Stimulated activated naive CD8-positive, alpha-beta T cell treated with anti-CD3 and anti-CD28 coated beads, Interleukin-15, Interleukin-2, amounts not matched to agents 100 U/mL and 50 U/mL, for 24 hours (primary cell): ENCODE measurements at places on chromosomes 7 and 10.
A peak's percentile ranks its signal among the peaks of the same experiment; 100 is the strongest.

GRCh38 chr7:111011520-111011919 is 79.4 kb upstream of the LRRN3 start:
- DNase-seq: no peak

DNA sequence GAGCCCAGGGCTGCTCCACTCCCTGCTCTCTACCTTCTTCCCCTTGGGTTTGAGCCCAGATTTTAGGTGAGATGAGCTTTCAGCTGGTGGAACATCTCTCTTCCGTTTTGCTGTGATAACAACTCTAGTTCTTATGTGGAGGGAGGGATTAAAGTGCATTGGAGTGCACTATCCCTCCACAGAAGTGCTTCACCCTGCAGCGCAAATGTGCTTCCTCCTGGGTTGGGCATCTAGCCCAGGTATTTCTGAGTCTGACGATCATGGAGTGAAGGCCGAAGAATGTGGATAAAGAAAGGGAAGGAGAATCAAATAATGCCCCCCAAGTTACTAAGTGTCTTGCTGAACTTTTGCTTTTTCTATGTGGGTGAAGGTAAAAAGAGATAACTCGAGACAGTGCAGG is 157.4 kb downstream of the CACNB2 start:
- DNase-seq: no peak

DNA sequence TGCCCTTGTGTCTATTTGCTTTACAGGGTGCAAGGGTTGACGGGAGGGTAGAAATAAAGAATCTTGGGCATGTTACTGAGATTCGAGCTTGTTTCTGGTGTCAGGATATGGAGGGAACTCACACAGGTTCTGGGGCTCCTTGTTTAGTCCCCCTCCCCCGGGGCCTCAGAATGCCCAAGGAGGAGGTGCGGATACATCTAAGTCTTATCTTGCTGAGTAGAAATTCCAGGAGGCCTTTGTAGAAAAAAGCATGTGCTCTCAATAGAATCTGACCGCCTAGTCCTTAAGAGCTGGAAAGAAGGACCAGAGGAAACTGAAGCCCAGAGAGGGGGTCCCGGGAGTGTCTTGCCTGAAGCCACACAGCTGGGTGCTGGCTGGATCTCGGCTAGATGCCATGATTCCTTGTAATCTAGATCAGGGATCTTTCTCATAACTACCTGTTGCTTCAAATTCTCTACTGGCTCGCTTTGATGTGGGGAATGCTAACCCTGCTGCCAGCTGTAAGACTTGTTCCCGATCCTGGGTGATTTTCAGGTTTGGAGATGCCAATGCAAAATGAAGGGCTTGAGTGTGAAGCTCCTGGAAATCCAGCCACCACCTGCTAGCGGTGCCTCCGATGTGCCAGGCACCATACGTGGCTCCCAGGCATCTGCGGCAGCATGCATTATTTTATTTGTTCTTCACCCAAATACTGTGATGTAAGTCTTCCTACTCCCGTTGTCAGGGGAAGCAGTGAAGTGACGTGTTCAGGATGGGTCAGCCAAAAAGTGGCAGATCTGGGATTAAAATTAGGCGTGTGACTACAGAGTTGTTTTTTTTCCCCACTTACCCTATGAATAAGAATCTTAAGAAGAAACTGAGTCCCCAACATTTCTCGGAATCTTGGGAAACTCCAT is 226.0 kb downstream of the TCF7L2 start:
- DNase-seq: no peak

DNA sequence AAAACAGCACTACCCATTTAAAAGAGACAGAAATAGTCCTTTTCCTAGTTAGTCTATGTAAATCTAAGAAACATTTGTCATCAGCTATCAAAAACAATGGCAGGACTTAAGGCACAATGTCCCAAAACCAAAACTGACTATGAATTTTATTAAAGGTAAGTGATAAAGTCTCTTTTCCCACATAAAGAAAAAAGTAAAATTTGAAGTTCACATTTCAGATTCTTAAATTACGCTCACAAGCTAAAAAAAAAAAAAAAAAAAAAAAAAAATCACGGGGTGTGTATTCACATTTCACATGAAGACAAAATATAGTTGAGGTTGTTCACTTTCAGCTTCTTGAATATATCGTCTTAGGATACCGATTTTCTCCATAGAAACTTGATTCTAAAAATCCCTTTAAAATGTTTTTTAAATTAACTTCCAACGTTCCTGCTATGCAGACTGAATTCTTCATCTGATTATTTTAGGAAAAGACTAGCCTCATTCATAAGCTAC is 1.6 kb downstream of the P4HA1 start:
- no peak for DNase-seq

DNA sequence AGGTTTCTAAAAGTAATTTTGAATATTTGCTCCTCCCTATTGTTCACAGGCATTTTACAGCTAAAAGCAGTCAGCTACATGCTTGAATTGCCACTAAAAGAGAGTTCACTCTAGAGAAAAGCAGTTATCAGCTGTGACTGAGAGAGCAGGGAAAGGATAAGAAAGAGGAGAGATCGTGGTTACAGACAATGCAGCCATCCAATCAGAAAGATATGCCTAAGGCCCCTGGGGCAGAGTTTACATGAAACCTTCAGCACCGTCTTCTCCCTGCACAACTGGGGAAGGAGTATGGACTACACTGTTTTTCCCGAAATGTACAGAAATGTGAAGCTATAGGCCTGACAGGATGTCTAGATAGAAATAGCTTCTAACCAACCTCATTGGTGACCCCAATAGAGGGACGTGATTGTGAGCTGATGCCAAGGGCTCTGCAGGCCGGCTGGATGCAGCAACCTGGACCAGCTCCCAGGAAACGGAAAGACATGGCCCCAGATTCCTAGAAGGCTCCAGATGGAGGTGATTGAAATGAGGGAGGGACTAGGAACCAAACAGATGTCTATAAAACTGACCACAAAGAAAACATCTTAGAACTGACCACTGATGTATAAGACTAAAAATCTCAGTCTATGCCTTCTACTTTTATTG is 3.2 kb upstream of the VSTM4 start:
- DNase-seq: no peak

- DNase-seq: no peak
These were observed 589.9 kb downstream of the GRM8 start for GRCh38 chr7:126662856-126663255.

DNA sequence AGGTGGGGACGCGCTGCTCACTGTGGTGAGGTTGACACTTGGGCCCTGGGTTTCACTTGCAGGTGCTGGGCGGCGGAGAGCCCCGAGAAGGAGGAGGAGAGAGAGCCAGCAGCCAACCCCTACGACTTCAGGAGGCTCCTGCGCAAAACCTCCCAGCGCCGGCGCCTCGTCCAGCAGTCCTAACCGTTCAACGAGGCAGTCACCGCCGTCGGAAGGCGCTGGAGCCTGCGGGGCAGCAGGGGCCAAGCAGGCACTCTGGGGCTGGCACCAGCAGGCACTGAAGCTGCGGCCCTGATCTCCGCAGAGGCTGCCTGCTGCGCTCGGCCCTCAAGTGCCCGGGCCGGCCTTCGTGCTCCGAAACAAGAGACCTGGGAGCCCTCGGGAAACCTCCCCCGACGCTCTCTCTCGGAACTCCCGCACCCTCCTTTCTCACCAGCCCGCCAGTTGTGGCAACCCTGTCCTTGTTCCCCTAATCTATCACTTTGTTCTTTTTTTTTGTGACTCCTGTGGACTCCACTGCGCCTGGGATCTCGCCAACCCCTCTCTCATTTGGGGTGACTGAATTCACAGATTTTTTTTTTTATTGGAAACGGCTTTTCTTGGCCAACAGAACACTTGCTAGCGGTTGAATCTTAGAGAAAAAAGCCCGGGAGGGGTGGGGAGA is 4.7 kb upstream of the GAD2 start:
- DNase-seq: no peak

- DNase-seq: no peak
These were observed 44.0 kb downstream of the PLXNA4 start for GRCh38 chr7:132532281-132532680.

GRCh38 chr7:72254455-72254854 is 157.7 kb downstream of the CALN1 start:
- DNase-seq: no peak

DNA sequence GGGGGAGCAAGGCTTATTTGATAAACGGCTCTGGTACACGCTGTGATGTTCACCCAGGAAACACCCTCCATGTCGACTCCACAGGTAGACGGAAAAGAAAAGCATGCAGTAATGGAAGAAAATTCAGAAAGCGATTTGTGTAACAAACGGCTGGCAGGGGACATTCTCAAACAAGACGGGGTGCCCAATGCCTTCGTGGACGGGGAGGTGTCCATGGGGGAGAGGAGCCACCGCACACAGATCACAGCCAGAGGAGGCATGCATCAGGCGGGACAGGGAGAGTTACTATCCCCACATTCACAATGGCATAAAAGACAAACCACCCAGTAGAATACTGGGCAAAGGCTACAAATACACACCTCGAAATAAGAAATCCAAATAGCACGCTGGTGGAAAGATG is 20.1 kb downstream of the CNPY1 start:
- no peak for DNase-seq

- no peak for DNase-seq
These were observed 68.7 kb upstream of the SEPHS1 start for GRCh38 chr10:13416760-13417159.

DNA sequence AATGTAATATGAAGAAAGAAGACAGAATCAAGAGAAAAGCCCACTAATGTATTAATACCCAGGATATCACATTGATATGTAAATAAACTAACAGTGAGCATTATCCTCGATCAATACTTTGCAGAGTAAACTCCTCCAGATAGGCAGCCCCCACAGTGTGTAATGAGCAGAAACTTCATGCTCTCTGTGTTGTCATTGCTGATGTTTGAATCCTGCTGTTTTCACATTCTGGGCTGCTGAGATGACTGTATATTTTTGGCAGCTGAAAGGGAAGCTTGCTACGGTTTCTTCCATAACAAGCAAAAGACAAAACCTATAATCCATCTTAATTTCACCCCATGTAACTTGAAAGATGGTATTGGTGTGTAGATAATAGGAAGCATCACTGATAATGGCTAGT is 15.3 kb upstream of the THSD7A start:
- DNase-seq: no peak

DNA sequence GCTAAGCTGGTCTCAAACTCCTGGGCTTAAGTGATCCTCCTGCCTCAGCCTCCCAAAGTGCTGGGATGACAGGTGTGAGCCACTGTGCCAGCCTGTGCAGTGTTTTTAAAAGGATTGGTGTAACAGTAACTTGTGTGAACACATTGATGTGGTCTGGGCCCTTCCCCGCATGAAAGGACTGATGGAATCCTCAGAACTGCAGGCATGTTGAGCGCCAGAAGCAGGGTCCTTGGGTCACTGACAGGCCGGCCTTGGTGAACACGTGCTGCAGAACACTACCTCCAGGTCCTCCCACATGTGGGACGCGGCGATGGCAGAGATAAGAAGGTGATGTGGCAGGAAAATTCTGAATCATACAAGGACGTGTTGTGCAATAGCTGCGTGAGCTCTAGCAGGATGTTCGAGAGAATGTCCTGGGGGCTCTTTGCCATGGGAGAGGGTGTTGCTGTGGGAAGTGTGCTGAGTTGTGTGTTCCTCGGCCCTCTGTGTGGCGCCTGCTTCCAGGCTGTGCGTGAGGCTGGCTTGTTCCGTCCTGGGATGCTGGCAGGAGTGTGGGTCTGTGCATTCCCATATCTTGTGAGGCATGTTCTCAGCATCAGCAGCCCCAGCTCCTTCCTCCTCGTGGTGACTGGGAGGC is 68.2 kb downstream of the DNAJB6 start:
- peak; percentile 62 for DNase-seq

- DNase-seq: no peak
These were observed 22.1 kb downstream of the GNA12 start for GRCh38 chr7:2821842-2822507.

GRCh38 chr7:139422126-139422525 is 61.3 kb downstream of the KLRG2 start:
- no peak for DNase-seq

DNA sequence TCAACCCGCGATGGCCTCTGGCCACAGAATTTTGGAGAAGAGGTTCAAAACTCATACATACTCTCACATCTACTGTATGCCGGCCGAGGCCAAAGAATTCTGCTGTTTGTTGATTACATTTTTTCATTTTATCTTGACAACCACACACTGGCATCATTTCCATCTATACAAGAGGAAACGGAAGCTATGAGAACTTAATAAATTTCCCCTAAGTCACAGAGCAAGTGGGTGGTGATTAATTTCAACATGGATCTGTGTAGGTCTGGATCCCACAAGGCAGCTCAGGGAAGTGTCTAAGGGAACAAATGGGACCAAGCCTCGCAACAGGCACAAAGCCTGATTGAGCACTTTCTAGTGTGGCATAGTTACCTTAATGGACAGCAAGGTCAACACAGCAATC is 18.0 kb downstream of the ELMO1 start:
- DNase-seq: no peak

DNA sequence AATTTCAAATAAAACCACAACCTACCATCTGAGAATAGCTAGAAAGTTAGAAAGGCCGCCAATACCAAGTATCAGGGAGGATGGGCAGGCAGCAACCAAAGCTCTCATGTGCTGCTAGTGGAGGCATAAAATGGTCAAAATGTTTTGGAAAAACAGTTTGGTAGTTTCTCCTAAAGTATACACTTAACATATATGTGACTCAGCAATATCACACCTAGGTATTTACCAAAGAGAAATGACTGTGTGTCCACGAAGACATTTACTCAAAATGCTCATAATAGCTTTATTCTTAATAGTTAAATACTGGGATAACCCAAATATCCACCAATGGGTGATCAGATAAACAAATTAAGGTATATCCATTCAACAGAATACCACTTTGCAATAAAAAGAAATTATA is 14.3 kb downstream of the RHEB start:
- DNase-seq: no peak

DNA sequence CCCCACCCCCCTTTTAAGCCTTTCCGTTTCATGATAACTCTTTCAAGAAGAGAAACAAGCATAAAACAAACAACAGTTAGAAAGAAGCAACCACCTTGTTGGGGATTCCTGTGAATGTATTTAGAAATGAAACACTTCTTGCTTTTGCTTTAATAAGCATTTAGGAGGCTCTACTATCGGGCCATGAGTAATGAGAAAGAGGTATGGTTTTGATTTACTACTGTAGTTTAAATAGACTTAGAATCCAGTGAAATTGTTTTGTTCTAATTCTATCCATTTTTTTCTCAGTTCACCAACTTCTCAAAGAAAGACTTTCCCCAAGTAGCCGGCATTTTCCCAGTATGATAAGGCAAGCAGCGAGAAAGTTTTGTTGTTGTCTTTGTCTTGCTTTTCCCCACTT is 168.7 kb upstream of the HABP2 start:
- no peak for DNase-seq

DNA sequence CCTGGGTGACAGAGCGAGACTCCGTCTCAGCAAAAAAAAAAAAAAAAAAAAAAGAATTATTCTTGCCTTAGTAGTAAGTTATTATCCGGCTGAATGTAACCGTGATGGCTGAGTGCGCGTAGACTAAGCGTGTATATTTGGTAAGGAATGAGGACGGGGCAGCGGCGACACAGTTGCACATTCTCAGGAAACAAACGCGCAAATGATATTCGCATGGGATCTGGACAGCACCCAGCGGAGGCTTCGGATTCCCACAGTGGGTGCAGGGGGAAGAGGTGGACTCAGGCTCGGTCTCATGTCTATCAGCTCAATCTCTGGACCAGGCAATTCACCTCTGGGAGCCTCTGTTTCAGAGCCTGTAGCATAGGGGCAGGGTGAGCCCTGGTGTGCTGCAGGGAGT is 29.1 kb downstream of the PAPOLB start:
- no peak for DNase-seq
